ENCODE measurements at places on chromosomes 12 and 14. TPM values are rescaled to one million over a fixed set of nuclear protein-coding genes. Genes with fewer than 3 reads are reported as not detected.
A peak's percentile ranks its signal among the peaks of the same experiment; 100 is the strongest.

The SLCO1B3 gene
- 3.2 TPM for total RNA-seq

The MSI1 gene
- total RNA-seq, result not detected

- DNase-seq, result no peak
These were observed 85.4 kb upstream of the RTL1 start for GRCh38 chr14:100988956-100989355.

DNA sequence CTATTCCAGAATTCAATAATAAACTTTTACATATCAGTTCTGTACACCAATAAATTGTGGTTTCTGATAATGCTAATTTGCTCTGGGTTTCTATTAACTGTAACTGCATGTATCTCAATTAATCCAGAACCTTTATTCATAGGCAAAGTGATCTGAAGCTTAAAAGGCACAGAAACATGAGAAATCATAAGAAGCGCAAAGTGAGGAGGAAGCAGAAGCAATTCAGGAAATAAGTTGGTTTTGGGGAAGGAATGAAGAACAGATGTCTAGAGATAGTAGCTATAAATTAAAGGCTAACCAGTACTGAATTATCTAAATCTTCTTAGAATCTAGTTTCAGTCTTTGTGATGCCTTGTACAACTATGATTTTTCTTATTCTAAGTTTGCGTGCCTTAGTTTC lies 24.6 kb downstream of the KERA start:
- DNase-seq, result no peak

- DNase-seq, result peak; percentile 36
These were observed 1104.1 kb upstream of the TMEM132C start for GRCh38 chr12:127162902-127163301.

GRCh38 chr12:65882486-65882885 lies 58.2 kb downstream of the HMGA2 start:
- peak; percentile 43 for DNase-seq

DNA sequence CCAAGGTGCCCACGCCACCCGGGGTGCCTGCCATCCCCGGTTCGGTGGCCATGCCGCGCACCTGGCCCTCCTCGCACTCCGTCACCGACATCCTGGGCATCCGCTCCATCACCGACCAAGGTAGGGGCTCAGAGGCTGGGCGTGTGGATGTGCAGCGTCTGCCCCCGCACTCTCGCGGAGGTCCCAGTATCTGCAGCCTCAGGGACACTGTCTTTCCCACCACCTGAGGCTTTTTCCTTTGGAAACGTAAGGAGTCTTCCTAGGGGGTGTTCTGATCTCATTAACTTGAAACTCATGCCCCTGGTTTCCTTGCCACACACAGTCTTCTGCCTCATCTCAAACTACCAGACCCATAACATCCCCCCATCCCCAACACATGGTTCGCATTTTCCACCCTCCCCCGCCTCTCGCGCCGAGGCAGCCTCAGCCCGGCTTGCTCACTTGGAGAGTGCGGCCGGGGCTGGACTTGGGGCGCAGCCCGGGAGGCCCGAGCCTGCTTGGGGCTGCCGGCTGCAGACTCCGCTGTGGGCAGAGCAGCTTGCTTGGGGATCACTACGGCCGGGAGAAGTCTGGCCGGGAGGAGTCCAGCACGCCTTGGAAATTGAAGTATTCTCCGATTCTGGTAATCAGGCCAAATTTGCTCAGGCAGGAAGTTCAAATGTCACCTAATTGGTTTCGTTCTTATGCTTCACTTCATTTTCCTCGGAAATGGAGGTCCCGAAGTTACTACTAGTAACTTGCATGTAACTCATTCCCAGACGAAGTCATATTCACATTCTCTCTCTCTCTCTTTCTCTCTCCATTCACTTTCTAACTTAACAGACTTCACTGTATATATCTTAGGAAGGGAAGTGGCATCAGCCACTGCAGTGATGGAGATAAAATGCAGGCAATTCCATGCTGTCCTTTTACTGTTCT lies 2.0 kb downstream of the PAX9 start:
- no peak for DNase-seq

DNA sequence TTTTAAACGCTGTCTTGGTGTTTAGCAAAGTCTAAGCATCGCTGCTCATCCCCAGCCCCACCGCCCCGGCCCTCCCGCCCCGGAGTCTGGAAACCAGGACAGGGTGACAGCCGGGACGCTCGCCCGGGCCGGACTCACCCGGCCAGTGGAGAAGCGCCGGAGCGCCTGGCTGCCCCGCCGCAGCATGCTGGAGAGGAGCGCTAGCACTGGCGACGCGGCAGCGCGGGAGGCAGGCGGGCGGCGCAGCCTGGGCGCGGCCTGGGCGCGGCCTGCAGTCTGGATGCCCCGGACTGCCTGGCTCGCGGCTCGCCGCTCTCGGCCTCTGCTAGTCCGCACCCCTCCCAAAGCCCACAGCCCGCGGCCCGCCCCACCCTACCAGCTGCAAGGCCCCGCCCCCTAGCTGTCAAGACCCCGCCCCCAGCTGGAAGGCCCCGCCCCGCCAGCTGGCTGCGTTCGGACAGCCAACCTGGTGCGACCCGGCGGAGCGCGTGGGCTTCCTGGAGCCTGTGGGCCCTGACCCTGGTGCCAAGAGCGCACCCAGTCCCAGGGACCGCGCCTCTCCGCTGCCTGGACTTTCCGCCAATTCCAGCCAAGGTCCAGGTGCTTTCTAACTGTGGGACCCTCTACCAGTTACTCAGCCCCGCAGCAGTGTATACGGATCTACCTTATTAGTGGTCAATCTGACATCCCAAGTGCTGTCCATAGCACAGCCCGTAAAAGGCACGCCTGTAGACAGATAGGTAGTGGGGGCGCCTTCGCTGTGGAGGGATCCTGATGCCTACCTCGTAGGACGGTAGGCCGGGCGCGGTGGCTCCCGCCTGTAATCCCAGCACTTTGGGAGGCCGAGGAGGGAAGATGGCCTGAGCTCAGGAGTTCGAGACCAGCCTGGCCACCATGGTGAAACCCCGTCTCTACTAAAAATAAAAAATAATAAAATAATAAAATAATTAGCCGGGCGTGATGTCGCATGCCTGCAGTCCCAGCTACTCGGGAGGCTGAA lies at the start of gene ALDH1L2:
TSS of gene ALDH1L2 (minus strand) at position 208 of the 1,000 bp plus-strand sequence. CDS start at position 186, 22 bp downstream.
- peak; percentile 26 for DNase-seq

DNA sequence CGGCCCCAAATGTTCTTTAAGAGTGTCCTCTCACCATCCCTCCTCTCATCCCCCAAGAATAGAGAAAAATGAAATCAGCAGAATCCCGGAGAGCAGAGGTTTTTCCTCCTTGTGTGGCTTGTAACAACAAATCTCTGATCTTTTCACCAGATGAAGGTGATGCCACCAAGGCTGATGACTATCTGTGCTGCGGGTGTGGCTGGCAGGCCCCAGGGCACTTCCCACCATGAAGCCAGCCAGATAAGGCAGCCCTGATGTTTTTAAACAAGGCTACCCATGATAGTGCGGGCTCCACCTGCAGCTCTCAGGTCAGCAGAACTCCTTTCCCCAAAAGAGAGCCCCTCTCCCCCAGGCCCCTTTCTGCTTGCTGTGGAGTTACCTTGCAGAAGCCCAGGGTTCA lies 58.0 kb upstream of the PARP11 start:
- DNase-seq, result no peak

Measured in HT-29 (cell line).